ENCODE measurements at places on chromosomes 3 and 15.
A peak's percentile ranks its signal among the peaks of the same experiment; 100 is the strongest.

DNA sequence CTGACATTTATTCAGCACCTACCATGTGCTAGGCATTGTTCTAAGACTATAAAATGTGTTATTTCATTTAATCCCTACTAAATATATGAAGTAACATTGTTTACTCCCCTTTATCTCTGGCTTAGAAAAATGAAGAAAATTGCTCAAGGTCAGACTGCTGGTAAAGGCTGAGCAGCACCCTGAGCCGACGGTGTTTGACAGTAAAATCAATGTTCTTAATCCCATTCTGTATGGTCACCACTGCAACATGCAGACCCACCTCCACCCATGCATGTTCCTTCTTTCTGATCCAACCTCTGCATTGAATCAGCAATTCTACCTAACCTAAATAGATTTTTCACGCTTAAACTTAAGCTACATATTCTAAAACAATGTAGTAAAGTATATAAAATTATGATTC lies 216.5 kb downstream of the ZBBX start:
- no peaks in the 10 kb centered on the region for H3K27me3 ChIP-seq
- H3K4me3 ChIP-seq: no peak overlapping the region
- DNase-seq: no peak
- no peaks in the 10 kb centered on the region for H3K36me3 ChIP-seq
- H3K4me1 ChIP-seq: no peaks in the 10 kb centered on the region

GRCh38 chr3:106862067-106862466 lies 515.2 kb upstream of the CCDC54 start:
- H3K4me3 ChIP-seq: no peak overlapping the region
- H3K27me3 ChIP-seq: no peaks in the 10 kb centered on the region
- DNase-seq: no peak
- H3K4me1 ChIP-seq: no peaks in the 10 kb centered on the region
- no peaks in the 10 kb centered on the region for H3K36me3 ChIP-seq

- no peaks in the 10 kb centered on the region for H3K27me3 ChIP-seq
- H3K4me1 ChIP-seq: no peaks in the 10 kb centered on the region
- no peak overlapping the region for H3K27ac ChIP-seq
- no peak for DNase-seq
- no peak overlapping the region for H3K4me3 ChIP-seq
- no peaks in the 10 kb centered on the region for H3K36me3 ChIP-seq
These were observed 425.9 kb upstream of the ZNF385D start for GRCh38 chr3:22176911-22177310.

DNA sequence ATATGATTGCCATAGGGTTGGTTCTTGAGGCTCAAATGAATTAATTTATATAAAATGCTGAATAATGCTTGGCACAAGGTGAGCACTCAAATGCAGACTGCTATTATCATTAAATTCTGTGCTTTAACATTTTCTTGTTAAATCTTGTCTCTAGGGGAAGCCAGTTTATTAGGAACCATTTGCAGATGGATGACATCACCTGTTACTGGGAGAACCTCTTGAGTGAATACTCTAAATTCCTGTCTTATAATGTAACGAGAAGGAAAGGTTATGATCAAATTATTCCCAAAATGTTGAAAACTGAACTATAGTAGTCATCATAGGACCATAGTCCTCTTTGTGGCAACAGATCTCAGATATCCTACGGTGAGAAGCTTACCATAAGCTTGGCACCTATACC lies 6.2 kb upstream of the TIMMDC1 start:
- DNase-seq: no peak
- no peaks in the 10 kb centered on the region for H3K4me1 ChIP-seq
- no peaks in the 10 kb centered on the region for H3K27me3 ChIP-seq
- H3K4me3 ChIP-seq: no peak overlapping the region
- H3K27ac ChIP-seq: no peak overlapping the region
- H3K36me3 ChIP-seq: no peaks in the 10 kb centered on the region

DNA sequence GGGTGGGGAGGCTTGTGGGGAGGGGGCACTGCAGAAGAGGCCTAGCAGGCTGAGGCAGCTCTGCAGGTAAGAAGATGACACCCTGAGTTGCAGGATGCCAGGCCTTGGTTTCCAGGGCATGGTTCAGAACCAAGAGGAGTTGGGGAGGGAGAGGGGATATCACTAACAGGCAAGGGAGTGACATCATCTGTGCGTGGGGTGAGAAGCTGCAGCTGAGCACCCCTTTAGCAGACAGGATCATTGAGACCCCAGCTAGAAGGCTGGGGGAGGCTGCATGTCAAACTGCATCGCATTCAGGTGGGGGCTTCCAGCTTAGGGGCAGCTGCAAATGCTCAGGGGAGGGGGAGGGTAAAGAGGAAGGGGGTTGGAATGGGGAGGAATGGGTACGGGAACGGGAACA lies 23.0 kb downstream of the CACNA2D2 start:
- no peak for DNase-seq
- H3K4me3 ChIP-seq: no peak overlapping the region
- no peaks in the 10 kb centered on the region for H3K27me3 ChIP-seq
- no peak overlapping the region for H3K27ac ChIP-seq

- no peaks in the 10 kb centered on the region for H3K4me1 ChIP-seq
- H3K36me3 ChIP-seq: no peaks in the 10 kb centered on the region
- DNase-seq: no peak
- no peaks in the 10 kb centered on the region for H3K27me3 ChIP-seq
- no peak overlapping the region for H3K27ac ChIP-seq
- H3K4me3 ChIP-seq: no peak overlapping the region
These were observed 41.5 kb downstream of the MGLL start for GRCh38 chr3:127780536-127781400.

GRCh38 chr3:89867286-89867685 lies 759.9 kb downstream of the EPHA3 start:
- no peaks in the 10 kb centered on the region for H3K27me3 ChIP-seq
- H3K27ac ChIP-seq: no peak overlapping the region
- DNase-seq: no peak
- H3K4me1 ChIP-seq: no peaks in the 10 kb centered on the region
- no peak overlapping the region for H3K4me3 ChIP-seq

- DNase-seq: no peak
- no peaks in the 10 kb centered on the region for H3K27me3 ChIP-seq
- H3K36me3 ChIP-seq: no peaks in the 10 kb centered on the region
- no peaks in the 10 kb centered on the region for H3K4me1 ChIP-seq
These were observed 99.9 kb downstream of the CACNA1D start for GRCh38 chr3:53594276-53594675.

DNA sequence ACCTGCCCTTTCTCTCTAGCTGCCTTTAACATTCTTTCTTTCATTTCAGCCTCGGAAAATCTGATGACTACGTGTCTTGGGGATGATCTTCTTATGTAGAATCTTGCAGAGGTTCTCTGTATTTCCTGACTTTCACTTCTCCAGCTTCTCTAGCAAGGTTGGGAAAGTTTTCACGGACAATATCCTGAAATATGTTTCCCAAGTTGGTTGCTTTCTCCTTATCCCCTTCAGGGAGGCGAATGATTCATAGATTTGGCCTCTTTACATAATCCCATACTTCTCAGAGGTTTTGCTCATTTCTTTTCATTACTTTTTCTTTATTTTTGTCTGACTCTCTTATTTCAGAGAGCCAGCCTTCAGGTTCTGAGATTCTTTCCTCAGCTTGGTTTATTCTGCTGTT lies 62.1 kb upstream of the CCDC54 start:
- H3K4me3 ChIP-seq: no peak overlapping the region
- DNase-seq: no peak
- H3K27me3 ChIP-seq: no peaks in the 10 kb centered on the region
- no peaks in the 10 kb centered on the region for H3K36me3 ChIP-seq

- H3K27me3 ChIP-seq: no peaks in the 10 kb centered on the region
- H3K27ac ChIP-seq: no peak overlapping the region
- H3K36me3 ChIP-seq: no peaks in the 10 kb centered on the region
- no peaks in the 10 kb centered on the region for H3K4me1 ChIP-seq
These were observed 188.3 kb downstream of the APBA2 start for GRCh38 chr15:29074045-29074444.

DNA sequence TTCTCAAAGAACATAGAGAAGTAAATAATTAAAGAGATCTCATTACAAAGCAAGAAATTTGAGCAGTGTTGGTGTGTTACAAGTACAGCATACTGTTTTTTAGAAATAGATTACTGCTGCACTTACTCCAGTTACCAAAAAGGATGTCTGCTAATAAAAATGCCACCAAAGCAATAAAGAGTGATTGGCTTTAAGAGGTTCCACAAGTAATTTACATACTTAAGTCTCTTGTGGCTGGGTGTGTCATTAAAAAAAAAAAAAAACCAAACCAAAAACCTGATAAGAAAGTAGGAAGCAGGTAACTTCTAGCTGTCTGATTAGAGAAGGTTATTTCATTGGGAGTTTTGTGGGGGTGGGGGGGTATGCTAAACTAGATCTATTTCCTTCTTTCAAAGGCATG lies 15.2 kb downstream of the RAB11A start:
- H3K4me1 ChIP-seq: no peaks in the 10 kb centered on the region
- H3K27ac ChIP-seq: no peak overlapping the region
- H3K36me3 ChIP-seq: no peaks in the 10 kb centered on the region

DNA sequence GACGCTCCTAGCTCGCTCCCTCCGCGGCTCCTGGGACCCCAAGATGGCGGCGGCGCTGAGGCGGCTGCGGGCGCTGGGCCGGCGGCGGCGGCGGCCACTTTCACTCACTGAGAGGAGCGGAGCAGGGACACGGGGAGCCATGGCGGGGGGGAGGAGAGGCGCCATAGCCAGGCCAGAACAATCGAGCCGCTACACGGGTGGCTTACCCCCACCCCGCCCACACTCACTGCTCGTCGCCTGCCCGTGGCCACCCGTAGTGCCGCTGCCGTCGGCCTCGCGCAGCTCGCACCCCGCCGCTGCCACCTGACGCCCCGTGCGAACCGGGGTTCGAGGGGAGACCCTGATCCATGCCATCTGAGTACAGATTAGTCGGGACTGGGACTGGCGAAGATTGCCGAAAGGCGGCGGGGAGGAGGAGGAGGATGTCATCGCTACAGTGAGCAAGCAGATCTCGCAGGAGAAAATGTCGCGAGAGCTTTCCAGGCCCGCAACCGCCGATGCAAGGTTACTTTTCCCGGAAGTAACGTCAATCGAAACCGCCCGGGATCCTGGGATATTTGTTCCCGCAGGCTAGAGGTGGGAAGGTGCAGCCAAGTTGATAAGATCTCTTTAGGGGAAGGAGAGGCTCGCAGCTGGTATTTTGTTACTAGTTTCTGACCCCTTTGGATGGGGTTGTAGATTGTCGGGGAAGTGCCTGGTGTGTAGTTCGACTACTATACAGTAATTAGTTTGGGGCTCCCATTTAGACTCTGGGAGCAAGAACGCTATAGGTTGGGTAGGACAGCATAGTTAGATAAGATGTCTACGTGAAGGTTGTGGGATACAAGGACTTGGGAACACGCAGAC lies at the start of gene INO80:
Gene INO80 (minus strand): TSS at position 165 of the 846 bp plus-strand sequence. CDS start 19,970 bp downstream, outside the sequence.
- H3K4me3 ChIP-seq: peak within 1 kb of the TSS; percentile 96
- H3K27me3 ChIP-seq: no peaks in the 10 kb centered on the region
- H3K4me1 ChIP-seq: peaks cover 3% of the 10 kb centered on the region
- DNase-seq: peak; percentile 99
- H3K27ac ChIP-seq: peak within 1 kb of the TSS; percentile 98

DNA sequence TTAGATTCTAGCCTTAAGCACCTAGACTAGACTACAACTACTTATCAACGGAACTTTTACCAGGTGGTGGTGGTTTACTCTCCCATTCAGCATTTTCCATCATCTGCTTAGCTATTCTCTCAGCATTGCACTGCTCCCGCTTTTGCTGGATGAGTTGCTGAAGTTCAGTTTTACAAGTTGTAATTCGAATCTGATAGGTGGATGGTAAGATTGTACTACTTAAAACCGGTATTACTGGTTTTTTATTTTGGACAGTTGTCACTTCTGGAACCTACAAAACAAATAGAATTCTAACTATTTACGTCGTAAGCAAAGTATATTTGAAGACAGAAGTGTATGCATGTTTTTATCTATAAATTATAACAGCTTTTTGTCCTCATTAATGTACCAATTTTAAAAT lies 41.1 kb downstream of the PIK3R4 start:
- H3K36me3 ChIP-seq: no peaks in the 10 kb centered on the region
- no peak overlapping the region for H3K4me3 ChIP-seq

DNA sequence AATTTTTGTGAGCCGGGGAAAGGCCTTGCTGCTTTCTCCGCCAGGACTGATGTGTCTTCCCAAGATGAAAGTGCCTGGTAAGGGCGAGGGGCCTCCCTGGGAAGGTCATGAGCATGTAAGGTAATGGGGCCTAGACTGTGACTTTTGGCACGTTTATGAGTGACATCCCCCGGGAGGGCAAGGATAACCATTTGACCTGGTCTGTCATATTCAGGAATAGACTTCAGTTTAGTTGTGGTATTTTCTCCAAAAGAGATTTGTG lies 631 bp upstream of the CNBP start:
- peak overlapping the region; percentile 83 for H3K4me3 ChIP-seq
- H3K27ac ChIP-seq: no peak overlapping the region
- DNase-seq: no peak

- no peak for DNase-seq
- H3K27me3 ChIP-seq: no peaks in the 10 kb centered on the region
- H3K4me1 ChIP-seq: peaks cover 2% of the 10 kb centered on the region
- no peak overlapping the region for H3K27ac ChIP-seq
- peak overlapping the region; percentile 75 for H3K4me3 ChIP-seq
These were observed 960 bp downstream of the MFN1 start for GRCh38 chr3:179348325-179349013.

DNA sequence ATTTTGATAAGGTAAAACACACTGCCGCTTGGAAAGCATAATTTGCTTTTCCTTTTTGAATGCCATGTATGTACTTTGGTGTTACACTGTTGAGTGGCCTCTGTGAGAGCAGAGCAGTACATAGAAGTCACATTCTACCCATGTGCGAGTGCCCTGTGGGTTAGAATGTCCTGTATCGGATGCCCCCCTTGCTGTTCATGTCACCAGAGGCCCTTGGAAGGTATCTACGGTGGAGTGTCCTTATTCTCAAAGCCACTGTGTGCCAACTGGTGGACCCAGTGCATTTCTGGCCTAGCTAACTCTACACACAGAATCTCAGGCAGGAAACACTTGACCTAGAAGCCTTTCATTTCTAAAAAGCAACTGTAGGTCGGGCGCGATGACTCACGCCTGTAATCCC lies 137.0 kb downstream of the GHSR start:
- no peak for DNase-seq
- no peak overlapping the region for H3K4me3 ChIP-seq
- peaks cover 1% of the 10 kb centered on the region for H3K36me3 ChIP-seq
- no peaks in the 10 kb centered on the region for H3K27me3 ChIP-seq
- no peaks in the 10 kb centered on the region for H3K4me1 ChIP-seq

GRCh38 chr15:66931768-66932633 lies 133.4 kb upstream of the SMAD3 start:
- peaks cover 22% of the 10 kb centered on the region for H3K4me1 ChIP-seq
- no peaks in the 10 kb centered on the region for H3K36me3 ChIP-seq
- H3K4me3 ChIP-seq: no peak overlapping the region
- peak; percentile 88 for DNase-seq
- no peaks in the 10 kb centered on the region for H3K27me3 ChIP-seq

DNA sequence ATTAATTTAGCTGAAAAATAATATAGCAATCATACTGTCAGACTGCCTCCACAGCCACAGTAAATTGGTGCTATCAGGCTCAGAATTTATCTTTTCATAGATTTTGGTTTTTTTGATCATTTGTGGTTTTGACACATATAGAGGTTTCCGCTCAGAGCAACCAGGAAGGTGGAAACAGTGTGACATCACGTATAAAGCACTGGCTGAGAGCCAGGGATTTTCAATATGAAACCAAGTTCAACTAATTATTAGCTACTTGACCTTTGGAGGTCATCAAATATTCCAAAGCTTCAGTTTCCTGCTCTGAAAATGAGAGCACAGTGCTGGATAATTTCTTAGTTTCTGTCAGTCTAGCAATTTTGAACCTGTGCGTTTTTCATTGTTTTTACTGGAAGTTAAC lies 433.8 kb upstream of the SUCLG2 start:
- H3K27ac ChIP-seq: no peak overlapping the region
- no peak overlapping the region for H3K4me3 ChIP-seq
- DNase-seq: no peak

GRCh38 chr3:16101295-16102186 lies 72.9 kb upstream of the GALNT15 start:
- no peak overlapping the region for H3K4me3 ChIP-seq
- DNase-seq: peak; percentile 37
- H3K27ac ChIP-seq: no peak overlapping the region
